ENCODE measurements at places on chromosomes 13 and 19.

DNA sequence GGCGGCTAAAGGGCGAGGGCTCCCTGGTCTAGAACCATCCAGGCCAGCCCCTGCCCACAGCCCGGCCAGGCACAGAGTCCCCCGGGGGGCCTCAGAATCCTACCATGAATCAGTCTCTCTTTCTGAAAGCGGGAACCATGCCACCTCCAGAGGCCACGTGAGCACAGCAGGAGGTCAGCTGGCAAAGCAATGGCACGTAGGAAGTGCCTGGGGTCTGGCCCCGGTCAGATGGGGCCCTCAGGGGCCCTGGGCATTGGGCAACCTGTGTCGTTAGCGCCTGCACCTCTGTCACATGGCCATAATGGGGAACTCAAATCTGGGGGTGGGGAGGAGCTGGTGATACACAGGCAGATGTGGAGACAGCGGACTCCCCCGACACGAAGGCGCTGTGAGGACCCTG, 8.8 kb downstream of the MFSD12 start:
- no peak for DNase-seq

- DNase-seq, result no peak
Measured at GRCh38 chr13:71677124-71677523, 189.9 kb downstream of the DACH1 start.

DNA sequence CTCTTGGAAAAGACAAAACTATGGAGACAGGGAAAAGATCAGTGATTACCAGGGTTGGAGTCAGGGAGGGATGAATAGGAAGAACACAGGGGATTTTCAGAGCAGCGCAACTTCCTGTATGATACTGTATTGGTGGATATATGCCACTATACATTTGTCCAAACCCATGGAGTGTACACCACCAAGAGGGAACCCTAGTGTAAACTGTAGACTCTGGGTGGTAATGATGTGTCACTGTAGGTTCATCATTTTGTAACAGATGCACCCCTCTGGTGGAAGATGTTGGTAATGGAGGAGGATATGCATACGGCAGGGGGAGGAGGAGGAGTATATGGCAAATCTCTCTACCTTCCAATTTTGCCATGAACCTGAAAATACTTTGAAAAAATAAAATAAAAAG, 68.1 kb downstream of the UFM1 start:
- DNase-seq, result no peak

- no peak for DNase-seq
Measured at GRCh38 chr13:105890509-105890908, 645.0 kb downstream of the EFNB2 start.

- DNase-seq, result no peak
Measured at GRCh38 chr13:55992145-55992544, 1148.6 kb upstream of the PRR20A start.

DNA sequence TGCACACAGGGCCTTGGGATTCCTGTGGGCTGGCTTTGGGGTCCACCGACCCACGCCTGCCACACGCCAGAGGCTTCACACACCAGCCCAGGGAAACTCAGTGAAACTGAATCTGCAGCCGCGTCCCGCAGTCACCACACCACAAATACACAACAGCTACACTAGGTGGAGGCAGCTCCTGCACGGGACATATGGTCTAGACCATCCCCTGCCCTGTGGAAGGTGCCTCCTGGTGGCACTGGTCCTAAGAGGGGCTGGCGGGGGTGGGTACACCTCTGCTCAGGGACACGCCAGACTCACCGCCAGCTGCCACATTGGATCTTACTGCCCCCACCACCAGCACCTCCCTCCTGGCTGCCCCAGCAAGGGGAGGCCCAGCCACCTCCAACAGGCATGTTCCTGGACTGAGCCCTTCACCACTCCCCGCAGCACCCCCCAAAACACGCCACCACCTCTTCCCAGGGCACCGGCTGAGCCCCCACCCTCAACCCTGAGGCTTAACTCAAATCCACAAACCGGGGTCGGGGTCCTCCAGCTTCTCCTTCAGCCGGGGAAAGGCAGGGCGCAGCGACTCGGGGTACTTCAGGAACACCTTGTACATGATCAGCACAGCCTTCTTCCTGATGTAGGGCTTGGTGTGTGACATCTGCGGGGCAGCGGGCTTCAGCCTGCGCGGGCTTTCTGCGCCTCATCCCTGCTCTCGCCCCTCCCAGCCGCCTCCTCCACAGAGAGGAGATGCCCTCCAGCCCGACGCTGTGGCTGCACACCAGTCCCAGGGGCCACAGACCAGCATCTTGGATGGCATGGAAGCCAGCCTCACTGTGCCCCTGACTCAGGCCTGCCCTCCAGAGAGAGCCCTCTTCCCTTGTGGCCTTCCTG, 21.2 kb downstream of the AP3D1 start:
- DNase-seq, result no peak

- DNase-seq, result no peak
Measured at GRCh38 chr19:5651361-5651760, 28.5 kb downstream of the SAFB start.

DNA sequence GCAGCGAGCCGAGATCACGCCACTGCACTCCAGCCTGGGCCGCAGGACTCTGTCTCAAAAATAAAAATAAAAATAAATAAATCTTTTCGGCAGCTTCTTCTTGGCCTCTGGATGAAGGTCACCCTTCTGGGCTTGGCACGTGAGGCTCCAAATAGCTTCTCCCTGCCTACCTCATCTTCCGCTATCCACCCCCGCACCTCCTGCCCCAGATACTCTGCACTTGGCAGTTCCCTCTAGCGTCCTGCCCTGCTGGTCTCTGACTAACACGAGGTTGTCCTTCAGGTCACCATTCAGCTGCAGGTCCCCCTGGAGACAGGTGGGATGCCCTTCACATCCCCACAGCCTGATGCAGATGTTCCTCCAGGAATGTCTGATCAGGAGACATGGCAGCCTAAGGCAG, 8.5 kb upstream of the CCL25 start:
- no peak for DNase-seq

GRCh38 chr13:113421673-113422270, 31.5 kb downstream of the ADPRHL1 start:
- DNase-seq, result no peak

GRCh38 chr19:45125975-45126493, 33.1 kb downstream of the PPP1R37 start:
- no peak for DNase-seq

- peak; percentile 47 for DNase-seq
Measured at GRCh38 chr19:35869327-35870123, 1.2 kb downstream of the APLP1 start.

GRCh38 chr13:50357136-50357535, 341.9 kb downstream of the KCNRG start:
- DNase-seq, result no peak
